NCI-H1105 (cell line): ENCODE measurements at places on chromosomes 1 and 21.

- no peak for DNase-seq
Measured at GRCh38 chr1:173475564-173476196, 1.5 kb upstream of the PRDX6 start.

- DNase-seq, result no peak
Measured at GRCh38 chr1:204777591-204777990, 92.1 kb upstream of the LRRN2 start.

- no peak for DNase-seq
Measured at GRCh38 chr1:238485057-238485911, 594.6 kb upstream of the ZP4 start.

- no peak for DNase-seq
Measured at GRCh38 chr1:233393926-233394680, 66.6 kb downstream of the MAP3K21 start.
